Suppressor macrophage treated with lipopolysaccharide for 1 hour (primary cell): ENCODE measurements at places on chromosomes 1 and 21.
A peak's percentile ranks its signal among the peaks of the same experiment; 100 is the strongest.

GRCh38 chr21:45787371-45787770 is 143.8 kb downstream of the PCBP3 start:
- DNase-seq = no peak

DNA sequence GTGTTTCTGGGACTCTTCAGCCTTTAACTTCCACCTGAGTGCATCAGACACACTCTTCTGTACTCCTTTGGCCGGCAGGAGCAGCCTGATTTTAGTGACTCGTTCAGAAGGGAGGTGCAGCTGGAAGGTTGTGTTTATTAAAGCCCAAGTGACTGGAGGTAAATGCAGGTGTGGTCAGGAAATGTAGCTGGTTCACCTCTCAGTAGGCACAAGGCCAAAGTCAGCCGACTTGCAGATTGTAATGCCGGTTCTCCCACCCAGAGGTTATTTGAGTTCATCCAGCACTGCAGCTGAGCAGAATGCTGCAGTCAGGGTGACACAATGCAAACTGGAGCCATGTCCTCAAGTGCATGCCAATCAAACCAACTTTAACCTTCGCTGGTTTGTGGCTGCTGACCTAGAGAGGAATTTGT is 91.5 kb downstream of the SPATA46 start:
- DNase-seq = no peak

GRCh38 chr1:147539122-147539575 is 2.2 kb upstream of the BCL9 start:
- DNase-seq = peak; percentile 77

GRCh38 chr1:160681066-160681890 is 30.3 kb downstream of the CD48 start:
- peak; percentile 95 for DNase-seq

GRCh38 chr1:19651141-19651737 is 7.1 kb downstream of the NBL1 start:
- peak; percentile 75 for DNase-seq

GRCh38 chr1:245585252-245585959 is 430.6 kb downstream of the KIF26B start:
- DNase-seq = no peak

DNA sequence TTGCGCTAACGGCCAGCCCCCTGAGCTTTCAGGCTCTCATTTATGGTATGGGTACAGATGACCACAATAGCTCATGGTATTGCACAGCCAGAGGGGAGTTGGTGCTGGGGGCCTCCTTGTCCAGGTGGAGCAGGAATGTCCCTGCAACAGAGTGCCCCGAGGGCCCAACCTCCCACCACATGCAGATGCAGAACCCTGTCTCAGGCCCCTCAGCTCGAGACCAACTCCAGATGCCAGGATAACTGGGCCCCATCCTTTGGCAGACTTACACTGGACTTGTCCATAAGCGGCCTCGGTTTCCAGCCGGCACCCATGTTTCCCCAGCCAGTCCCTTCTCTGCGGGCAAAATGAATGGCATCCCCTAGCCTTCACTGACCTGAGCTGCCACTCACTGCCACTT is 67.1 kb downstream of the VWA5B1 start:
- no peak for DNase-seq

- no peak for DNase-seq
Observed at GRCh38 chr1:3651026-3651929, 1.0 kb upstream of the TP73 start.

DNA sequence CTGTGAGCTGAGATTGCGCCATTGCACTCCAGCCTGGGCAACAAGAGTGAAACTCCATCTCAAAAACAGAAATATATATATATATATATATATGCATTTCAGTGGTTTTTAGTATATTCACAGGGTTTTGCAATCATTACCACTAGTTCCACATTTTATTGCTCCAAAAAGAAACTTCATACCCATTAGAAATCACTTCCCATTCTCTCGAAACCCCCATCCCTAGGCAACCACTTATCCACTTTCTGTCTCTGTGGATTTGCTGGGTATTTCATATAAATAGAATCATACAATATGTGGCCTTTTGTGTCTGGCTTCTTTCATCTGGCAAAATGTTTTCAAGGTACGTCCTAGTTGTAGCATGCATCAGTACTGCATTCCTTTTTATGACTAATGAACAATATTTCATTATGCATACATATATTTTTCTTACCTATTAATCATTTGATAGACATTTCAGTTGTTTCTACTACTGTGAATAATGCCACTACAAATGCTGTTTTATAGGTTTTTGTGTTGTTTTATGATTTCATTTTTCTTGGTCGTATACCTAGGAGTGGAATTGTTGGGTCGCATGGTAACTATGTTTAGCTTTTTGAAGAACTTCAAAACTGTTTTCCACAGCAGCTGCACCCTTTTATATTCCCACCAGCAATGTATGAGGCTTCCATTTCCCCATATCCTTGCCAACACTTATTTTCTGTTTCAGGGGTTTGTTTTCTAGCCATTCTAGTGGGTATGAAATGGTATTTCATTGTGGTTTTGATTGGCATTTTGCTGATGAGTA is 95.9 kb downstream of the PHTF1 start:
- DNase-seq = peak; percentile 91

- peak; percentile 95 for DNase-seq
Observed at GRCh38 chr1:100622037-100622436, 84.1 kb downstream of the GPR88 start.

DNA sequence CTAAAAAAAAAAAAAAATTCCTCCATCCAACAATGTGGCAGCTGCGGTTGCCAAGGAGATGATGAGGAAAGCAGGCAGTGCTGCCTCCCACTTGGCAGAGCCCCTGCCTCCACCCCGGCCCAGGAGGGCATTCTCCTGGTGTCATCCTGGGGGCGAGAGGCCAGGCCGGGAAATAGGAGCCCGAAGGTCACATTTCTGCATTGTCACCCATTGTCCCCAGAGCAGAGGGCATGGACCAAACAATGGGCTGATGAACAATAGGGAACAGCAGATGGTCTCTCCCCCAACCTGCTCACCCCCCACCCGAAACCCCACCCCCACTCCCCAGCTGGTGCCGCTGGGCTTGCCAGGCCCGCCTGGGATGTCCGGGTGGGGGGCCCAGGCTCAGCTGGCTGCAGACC is 37.3 kb downstream of the CAMK2N1 start:
- no peak for DNase-seq
